IMR-90 (cell line): ENCODE measurements at places on chromosomes 12 and 14. TPM values are rescaled to one million over a fixed set of nuclear protein-coding genes. Genes with fewer than 3 reads are reported as not detected.

Gene RAD9B
- total RNA-seq, result 0.18 and 0.56 TPM in 2 replicates

Gene KCNK10
- not detected in 2 replicates for total RNA-seq

DNA sequence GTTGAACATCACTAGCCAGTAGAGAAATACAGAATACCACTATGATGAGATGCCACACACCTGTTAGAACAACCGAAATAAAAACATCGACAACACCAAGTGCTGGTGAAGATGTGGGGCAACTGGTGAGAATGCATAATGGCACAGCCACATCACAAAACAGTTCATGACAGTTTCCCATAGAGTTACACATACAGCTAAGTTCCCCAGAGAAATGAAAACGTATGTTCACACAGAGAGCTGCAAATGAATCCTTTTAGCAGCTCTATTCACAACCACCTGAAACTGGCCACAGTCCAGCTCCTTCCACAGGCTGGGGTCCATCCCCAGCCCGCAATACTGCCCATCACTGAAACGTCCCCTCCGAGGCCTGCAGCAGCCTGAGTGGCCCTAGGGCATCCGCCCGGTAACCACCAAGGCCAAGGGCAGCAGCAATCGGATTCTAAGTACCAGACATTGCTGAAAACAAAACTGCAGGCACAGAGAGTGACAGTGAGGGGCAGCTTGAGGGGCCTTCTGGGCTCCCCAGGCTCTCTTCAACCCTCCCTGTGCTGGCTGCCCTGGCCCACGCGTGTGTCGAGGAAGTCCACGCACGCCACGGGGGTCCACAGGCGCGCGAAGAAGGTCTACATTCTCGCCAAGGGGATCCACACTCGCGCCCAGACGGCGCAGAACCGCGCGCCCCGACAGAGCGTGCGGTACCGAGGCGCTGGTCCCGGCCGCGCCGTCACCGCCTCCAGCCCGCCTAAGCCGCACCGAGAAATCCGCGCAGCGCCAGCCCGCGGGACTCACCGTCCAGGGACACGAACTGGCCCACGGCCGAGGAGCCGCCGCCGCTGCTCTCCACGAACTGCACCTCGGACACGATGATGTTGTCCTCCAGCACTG, 903 bp downstream of the BRF1 start:
- no peaks in the 10 kb centered on the region for H3K36me3 ChIP-seq
- peaks cover 7% of the 10 kb centered on the region for H3K4me1 ChIP-seq
- no peaks in the 10 kb centered on the region for H3K27me3 ChIP-seq
- H3K27ac ChIP-seq, result peak overlapping the region; percentile 71
- DNase-seq, result no peak

DNA sequence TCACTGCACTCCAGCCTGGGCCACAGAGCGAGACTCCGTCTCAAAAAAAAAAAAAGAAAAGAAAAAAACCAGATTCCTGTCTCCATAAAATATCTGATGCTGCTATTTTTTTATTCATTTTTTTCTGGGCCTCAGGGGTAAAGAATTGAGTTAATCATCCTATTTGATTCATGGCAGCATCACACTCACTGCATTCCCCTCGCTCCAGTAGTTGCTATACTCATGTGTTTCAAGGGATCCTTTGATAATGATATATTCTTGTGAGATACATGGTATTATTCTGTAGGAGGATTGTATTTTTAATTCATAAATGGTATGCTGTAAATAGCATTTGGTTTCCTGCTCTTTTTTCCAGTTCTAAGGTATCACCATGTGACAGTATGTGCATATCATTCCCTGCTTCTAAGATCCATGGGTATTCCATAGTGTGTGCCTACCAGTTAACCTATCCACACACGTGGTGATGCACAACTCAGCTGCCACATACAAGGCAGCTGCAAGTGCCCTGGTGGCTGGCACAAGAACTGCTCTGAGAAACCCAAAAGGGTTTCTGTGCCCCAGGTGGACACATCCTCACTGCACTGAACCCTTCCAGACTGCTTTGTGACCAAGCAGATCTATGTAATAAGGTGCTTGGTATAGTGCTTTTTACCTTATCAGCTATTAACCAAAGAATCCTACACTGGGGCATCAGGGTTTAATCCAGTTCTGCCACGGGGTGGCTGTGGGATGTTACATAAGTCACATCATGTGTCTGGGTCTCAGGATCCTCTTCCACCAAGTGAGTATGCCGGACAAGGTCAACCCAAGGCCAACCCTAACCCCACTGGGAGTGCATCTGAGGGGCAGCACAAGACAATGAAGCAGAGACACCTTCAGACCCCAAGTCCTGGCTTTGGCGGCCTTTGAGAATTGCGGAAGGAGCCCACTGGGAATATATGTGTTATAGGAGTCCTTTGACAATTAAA, 74.6 kb downstream of the ZFP36L1 start:
- no peaks in the 10 kb centered on the region for H3K27me3 ChIP-seq
- no peaks in the 10 kb centered on the region for H3K4me1 ChIP-seq
- no peaks in the 10 kb centered on the region for H3K36me3 ChIP-seq
- no peak overlapping the region for H3K4me3 ChIP-seq
- DNase-seq, result no peak
- no peak overlapping the region for H3K27ac ChIP-seq

DNA sequence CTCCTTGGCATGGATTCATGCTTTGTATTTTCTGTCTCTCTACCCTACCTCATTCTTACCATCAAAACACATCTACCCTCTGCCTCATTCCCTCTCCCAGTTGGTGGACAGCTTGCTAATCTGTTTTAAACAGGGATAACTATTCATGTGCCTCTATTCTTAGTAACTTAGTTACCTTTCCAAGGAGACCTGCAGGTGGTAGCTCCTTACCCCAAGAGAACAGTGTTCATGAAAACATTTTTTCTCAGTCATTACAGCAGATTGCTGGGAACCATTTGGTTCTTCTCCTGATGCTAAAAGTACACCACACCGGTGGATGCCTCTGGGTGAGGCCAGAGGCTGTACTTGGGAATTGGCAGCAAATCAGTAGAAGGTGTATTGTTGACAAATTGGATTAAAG, 73.0 kb downstream of the CMKLR1 start:
- H3K4me1 ChIP-seq, result no peaks in the 10 kb centered on the region
- no peak overlapping the region for H3K4me3 ChIP-seq
- H3K27me3 ChIP-seq, result no peaks in the 10 kb centered on the region
- no peak for DNase-seq
- H3K36me3 ChIP-seq, result no peaks in the 10 kb centered on the region
- no peak overlapping the region for H3K27ac ChIP-seq
